ENCODE measurements at places on chromosomes 1 and 21.

- no peak for DNase-seq
Measured at GRCh38 chr1:228478912-228479711, 8.1 kb upstream of the RNF187 start.

- no peak for DNase-seq
Measured at GRCh38 chr1:6907201-6907600, 121.9 kb downstream of the CAMTA1 start.

DNA sequence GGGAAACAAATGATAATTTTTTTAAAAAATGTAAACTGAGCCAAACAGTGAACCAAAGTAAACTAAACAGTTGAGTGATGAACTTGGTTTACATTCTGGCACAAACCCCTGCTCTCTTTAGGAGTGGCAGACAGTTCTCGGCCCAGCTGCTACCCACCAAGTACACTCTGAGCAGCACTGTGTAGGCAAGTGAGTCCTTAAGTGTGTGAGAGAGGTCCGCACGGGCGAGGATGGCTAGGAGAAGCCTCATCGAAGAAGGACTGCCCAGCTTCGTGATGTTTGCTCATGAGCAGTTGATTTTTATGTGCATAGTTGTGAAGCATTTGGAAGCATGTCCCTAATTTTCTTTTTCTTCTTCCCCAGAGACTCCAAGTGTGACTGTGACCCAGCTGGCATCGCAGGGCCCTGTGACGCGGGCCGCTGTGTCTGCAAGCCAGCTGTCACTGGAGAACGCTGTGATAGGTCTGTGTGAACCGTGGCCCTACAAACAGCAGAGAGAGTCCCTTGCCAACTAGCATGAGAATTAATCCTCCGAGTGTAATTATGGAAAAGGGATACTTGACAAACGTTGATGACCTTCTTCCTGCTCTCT is 32.1 kb downstream of the LAMC2 start:
- no peak for DNase-seq

DNA sequence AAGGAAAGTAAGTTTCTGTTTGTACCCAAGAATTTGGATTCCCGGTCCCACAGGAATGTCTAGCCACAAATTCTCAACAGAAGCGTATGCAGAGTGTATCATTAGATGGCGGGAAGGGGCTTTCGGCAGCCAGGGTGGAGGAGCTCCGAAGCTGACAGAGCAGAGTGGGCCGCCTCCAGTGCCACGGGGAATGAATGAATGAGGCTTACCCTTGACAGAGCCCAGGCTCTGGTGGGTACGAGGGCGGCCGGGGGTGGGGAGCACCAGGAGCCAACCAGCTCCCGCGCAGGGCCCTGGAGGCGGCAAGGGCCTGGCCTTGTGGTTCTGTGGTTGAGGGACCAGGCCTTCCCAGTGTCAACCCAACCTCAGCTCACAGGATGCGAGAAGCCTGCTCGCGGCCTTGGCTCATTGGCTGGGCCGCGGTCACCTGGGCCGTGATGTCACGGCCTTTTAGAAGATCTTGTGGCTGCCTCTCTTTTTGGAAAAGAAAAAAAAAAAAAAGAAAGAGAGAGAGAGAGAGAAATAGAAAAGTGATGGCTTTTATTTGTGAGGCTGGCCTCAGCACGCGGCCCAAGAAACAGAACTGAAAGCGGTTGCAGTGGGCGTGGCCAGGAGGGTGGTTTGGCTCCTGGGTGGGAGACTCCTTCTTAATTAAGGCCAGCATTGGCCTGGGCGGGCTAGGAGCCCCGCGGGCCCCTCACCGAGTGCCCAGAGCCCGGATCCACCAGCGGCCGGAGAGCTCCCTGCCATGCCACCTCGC is 34.9 kb upstream of the RUNX3 start:
- peak; percentile 56 for DNase-seq

DNA sequence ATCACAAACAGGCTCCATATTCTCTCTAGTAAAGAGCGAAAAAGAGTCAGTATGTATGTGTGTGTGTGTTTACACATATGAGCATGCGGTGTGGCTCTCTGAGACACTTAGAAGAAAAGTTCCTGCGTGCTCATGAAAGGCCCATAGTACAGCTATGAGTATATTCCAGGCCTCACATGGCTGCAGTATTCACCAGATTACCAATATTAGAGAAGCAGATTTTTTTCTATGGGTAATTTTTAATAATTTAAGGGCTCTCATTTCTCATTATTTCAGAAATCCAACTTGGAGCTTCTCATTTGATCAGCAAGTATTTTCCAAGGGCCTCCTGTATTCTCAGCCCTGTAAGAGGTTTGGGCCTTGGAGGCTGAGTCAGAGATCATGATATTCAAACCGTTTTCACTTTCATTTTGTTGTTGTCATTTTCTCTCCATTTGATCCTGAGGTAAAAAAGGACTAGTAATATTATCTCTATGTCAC is 232.9 kb upstream of the SGIP1 start:
- DNase-seq: no peak

DNA sequence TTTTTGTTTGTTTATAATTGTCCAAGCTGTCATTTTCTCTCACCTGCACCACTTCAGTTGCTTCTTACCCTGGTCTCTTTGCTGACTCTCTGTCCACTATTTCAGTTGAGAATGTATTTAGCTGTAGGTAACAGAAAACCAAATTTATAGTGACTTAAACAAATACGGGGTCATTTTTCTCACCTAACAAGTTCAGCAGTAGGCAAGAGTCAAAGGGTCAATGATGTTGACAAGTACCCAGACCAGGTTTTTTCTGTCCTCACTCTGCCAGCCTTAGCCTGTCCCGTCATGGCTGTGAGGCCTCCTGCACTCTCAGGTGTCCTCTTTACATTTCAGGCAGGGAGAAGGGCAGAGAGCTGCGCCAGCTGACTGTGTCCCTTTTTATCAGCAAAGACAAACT is 11.8 kb downstream of the RIIAD1 start:
- DNase-seq: no peak
